NCI-H446 (cell line): ENCODE measurements at places on chromosomes 11 and 22.
A peak's percentile ranks its signal among the peaks of the same experiment; 100 is the strongest.

DNA sequence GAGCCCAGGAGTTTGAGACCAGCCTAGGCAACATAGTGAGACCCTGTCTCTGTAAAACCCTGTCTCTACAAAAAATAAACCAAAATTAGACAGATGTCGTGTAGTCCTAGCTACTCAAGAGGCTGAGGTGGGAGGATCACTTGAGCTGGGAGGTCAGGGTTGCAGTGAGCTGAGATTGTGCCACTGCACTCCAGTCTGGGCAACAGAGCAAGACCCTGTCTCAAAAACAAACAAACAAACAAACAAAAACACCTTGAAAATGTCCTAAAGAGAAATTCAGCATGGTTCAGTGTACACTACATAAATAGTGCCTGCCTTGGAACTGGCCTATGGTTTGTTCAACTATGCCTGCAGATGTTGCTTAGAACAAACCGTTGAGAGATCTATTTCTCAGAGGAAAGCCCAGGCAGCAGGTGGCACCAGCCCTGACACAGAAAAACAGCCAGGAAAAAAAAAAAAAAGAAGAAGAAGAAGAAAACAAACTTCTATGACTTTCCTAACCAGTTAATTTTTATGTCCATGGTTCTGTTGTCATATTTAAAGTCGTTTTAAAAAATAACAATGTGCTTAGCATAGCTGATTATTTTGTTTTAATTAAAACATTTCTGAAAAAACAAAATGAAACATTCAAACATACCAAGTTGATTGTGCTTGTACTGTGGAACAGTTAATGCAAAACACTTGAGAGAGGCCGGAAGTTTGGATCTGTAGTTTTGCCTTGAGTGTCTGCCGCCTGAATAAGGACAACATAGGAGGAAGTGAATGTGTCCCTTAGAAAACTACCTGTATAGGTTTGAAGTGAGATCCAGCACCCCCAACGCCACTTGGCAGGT, 5.4 kb downstream of the KREMEN1 start:
- DNase-seq = peak; percentile 23

GRCh38 chr11:5240458-5240857, 6.2 kb upstream of the HBD start:
- DNase-seq = no peak

- DNase-seq = no peak
These were observed 22.9 kb downstream of the TUB start for GRCh38 chr11:8103909-8104308.

- DNase-seq = no peak
These were observed 66.6 kb upstream of the OPCML start for GRCh38 chr11:133598906-133599305.

DNA sequence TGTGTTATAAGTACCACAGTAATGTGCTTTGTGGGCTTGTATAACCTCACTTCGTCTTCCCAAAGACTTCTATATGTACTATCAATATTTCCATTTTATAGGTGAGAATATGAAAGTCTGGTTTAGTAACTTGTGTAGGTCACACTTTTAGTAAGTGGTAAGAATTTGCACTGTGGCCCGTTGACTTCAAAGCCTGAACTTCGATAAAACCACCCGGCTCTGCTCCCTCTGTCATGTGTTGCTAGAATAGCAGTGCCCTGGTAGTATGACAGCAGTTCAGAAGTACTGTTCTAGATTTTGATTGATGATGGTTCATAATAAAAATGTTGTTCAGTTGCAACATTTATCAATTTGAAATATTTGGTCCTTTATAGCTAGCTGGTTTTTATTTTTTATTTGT, 110.2 kb upstream of the SORL1-AS1 start:
- DNase-seq = no peak

DNA sequence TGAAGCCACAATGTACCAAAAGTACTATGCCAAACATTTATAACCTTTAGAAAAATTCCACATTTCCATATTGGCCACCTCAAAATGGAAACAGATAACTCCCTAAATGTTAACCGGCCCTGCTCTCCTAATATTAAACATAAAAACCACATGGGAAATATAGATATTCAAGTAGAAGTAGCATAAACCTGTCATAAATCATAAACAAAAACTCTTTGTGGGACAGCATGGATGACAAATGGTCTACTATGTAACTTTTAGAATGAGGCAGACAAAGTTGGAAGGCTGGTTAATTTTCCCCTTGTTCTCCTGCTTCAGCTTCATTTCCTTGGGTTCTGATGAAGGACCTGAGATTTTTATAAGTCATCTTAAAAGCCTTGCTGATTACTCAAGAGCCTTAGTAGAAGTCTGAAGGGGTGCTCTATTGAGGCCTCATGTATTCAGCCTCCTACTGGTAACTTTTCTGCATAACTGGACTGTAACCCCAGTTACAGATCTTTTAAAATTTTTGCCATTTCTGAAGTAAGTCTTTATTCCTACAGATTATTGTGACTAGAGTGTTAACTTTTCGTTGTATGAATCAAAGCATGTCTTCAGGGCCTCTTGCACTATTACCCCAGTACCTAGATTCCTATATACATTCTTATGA, 116.4 kb downstream of the STIM1 start:
- DNase-seq = no peak

DNA sequence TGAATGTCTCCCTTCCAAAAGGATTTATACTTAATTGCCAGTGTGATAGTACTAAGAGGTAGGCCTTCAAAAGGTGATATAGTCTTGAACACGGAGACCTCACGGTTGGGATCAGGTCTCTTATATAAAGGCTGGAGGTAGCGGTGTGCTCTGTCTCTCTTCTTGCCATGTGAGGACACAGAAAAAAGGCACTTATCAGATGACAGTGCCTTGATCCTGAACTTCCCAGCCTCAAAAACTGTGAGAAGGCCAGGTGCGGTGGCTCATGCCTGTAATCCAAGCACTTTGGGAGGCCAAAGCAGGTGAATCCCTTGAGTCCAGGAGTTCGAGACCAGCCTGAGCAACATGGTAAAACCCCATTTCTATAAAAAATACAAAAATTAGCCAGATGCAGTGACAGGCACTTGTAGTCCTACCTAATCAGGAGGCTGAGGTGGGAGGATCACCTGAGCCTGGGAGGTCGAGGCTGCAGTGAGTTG, 108.9 kb upstream of the TOP3B start:
- DNase-seq = no peak

- no peak for DNase-seq
These were observed 49.7 kb upstream of the A4GALT start for GRCh38 chr22:42770448-42770726.

DNA sequence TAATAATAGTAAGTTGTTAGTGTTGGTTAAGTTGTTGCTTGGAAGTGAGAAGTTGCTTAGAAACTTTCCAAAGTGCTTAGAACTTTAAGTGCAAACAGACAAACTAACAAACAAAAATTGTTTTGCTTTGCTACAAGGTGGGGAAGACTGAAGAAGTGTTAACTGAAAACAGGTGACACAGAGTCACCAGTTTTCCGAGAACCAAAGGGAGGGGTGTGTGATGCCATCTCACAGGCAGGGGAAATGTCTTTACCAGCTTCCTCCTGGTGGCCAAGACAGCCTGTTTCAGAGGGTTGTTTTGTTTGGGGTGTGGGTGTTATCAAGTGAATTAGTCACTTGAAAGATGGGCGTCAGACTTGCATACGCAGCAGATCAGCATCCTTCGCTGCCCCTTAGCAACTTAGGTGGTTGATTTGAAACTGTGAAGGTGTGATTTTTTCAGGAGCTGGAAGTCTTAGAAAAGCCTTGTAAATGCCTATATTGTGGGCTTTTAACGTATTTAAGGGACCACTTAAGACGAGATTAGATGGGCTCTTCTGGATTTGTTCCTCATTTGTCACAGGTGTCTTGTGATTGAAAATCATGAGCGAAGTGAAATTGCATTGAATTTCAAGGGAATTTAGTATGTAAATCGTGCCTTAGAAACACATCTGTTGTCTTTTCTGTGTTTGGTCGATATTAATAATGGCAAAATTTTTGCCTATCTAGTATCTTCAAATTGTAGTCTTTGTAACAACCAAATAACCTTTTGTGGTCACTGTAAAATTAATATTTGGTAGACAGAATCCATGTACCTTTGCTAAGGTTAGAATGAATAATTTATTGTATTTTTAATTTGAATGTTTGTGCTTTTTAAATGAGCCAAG, 2.7 kb downstream of the NEAT1 start:
- no peak for DNase-seq

DNA sequence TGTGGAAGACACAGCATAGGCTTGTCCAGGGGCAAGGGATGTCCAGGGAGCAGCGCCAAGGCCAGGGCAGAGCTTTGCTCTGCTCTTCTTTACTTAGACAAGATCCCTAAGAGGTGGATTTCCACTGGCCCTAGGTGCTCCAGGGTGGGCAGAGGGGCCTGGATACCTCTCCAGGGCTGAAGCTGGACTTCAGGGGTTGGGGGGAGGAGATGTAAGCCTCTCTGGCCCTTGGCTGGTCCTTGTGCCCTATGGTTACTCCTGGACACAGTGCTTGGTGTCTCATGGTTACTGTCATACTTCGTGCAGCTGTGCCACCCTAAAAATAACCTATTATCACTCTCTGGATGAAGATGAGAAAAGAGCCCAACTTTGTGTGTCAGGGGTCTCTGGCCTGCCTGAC, 12.9 kb upstream of the KCNJ11 start:
- DNase-seq = no peak

DNA sequence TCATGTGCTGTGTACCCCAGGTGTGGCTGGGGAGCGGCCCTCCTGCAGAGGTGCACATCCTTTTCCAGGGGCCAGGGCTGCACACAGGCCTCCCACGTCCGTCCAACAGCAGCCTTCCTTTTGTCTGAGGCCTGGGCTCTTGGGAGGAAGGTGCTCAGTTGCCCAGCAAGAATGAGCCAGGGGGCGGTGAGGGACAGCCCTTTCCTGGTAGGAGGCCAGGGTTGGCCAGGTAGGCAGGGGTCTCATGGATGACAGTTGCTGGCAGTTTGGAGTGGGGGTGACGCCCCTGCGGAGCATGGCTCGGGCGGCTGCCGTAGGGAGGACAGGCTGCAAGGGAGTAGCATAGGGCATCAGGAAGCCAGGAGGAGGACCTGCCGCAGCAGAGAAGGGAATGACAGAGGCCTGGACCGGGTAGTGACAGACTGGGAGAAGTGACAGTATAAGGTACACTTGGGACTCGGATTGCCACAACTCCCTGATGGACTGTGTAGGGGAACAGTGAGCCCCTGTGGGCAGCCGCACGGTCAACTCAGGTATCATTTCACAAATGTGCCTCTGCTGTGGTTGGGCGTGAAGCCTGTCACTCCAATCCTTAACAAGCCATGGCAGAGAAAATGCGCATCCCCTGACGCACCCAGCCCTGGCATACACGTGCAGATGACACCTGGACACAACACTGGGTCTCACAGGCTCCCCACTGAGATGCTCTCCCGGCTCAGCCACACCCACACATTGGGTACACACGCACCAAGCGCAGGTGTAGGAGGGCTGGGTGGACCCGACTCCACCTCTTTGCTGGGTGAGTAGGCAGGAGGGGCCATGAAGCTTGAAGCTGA, 79.7 kb downstream of the DGCR2 start:
- no peak for DNase-seq

GRCh38 chr11:2300936-2301630, 635 bp downstream of the C11orf21 start:
- DNase-seq = no peak

DNA sequence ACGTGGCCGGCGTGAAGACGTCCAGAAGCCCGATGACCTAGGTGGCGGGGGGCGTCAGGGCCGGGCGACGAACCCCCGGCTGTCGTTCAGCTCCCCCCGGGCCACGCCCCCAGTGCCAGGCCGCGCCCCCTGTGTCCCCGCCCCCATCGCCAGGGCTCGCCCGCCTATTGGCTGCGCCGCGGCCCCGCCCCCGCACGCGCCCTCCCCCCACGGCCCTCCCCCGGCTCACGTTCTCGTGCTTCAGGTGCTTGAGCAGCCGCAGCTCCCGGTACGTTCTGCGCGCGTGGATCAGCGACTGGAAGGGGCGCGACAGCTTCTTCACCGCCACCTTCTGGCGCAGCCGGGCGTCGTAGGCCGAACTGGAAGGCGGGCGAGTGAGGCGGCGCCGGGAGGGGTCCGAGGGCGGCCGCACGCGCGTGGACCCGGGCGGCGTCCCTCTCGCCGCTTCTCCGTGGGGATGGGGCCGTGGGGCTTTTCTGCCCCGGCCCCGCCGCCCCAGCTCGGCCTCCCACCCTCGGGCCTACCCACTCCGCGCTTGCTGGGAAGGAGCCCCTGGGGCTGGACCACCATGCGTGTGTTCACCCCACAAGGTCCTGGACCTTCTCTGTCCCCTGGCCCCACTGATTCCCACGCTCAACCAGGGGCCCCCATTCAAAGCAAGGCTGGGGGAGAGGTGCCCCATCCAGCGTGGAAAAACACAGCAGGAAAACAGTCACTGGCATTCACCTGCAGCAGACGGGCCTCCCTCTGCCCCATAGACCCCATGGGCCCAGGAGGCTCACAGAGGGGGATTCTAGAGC, 2.4 kb downstream of the MAPK11 start:
- no peak for DNase-seq

DNA sequence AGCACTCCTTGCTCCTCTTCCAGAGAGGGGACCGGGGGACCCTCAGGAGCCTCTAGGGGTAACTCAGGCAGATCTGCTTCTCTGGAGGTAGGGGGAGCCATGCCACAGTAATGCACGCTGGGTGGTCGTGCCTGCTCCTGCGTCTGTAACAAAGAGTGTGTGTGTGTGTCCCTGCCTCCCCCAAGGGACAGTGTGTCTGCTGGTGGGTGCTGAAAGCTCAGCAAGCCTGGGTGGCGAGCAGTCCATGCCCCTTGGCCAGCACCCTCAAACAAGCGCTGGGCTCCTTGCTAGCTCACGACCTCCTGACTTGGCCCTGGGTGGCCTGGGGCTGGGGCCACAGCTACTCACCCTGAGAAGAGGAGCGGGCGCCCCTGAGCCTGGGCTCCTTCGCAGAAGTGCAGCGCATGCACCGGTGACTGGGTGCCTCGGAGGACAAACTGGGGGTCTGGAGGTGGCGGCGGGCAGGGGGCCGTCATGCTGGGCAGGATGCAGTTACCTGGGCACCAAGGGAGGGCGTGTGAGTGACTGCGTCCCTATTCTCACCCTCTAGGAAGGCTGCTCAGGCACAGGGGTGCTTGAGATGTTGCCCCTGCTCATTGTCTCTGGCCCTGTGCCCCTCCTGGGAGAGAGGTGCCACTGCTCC, 33.7 kb downstream of the GNB1L start:
- DNase-seq = no peak

DNA sequence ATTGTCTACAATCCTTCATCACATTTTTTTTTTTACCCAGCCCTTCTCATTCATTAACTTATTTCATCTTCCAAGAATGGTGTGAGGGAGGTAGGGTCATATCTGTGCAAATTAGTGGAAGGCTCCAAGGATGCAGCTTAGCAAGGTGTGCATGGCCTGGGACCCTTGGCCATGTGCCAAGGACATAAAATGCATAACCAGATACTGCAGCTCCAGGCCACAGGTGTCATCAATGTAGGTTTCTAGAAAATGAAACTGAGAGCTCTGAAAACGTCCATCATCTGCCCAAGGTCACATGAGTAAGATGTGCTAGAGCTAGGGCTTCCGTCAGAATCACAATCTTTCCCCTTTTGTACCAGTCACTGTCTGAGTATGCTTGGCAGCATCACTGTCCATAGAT, 29.8 kb downstream of the ANKK1 start:
- DNase-seq = no peak
